DND-41 (cell line): ENCODE measurements at places on chromosomes 3 and 15.

- DNase-seq, result no peak
These were observed 91.9 kb downstream of the MB21D2 start for GRCh38 chr3:192825657-192826200.

DNA sequence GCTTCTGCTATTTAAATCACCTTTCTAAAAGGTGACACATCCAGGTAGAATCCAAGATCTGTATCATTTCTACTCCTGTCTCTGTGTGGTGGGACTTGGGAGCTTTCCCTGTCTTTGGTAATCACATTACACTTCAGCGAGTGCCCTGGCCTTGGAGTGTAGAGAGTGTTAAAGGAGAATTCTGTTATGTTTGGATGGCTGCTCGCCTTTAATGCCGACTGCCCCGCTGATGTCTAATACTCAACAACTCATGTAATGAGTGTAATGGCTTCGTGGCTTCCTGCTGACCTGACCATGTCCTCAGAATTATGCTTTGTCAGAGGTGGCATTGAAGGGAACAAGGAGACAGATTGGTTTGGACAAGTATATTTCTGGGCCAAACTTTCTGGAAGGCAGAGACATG, 66.3 kb upstream of the LRTM1 start:
- no peak for DNase-seq

GRCh38 chr3:157871838-157872460, 234.3 kb downstream of the SHOX2 start:
- DNase-seq, result no peak

GRCh38 chr3:20185331-20185678, 701 bp downstream of the SGO1 start:
- DNase-seq, result peak; percentile 39

GRCh38 chr3:97301114-97301513, 463.4 kb upstream of the ARL6 start:
- no peak for DNase-seq

DNA sequence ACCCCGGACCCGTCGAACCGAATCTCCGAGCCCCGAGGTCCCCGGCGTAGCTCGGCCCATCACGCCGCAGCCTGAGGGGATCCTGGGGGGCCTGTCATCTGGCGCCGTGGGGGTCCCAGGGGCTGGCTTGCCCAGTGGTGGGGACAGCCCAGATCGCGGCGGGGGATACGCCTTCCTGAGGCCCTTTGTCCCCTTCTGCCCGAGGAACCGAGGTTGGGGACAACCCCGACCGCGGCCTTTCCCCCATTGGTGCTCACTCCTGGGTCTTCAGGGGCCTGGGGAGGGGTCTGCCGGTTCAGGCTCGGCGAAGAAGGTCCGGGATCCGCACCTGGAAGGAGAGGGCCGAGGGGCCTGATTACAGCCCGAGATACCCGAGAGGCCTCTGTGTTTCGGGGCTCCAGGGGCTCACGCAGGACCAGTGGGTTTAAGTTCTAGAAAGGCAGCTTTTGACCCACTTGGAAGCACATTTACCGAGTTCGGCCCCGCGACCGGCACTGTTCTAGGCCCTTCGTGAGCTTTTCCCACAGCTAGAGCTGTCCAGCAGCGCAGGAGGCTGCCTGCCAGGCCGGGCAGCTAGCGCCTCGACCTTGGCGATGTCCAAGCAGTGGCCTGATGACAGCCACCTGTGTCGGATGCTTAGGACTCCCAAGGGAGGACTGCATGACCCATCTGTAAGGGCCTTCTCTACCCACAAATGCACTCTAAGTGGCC, 504 bp downstream of the ABHD2 start:
- no peak for DNase-seq

DNA sequence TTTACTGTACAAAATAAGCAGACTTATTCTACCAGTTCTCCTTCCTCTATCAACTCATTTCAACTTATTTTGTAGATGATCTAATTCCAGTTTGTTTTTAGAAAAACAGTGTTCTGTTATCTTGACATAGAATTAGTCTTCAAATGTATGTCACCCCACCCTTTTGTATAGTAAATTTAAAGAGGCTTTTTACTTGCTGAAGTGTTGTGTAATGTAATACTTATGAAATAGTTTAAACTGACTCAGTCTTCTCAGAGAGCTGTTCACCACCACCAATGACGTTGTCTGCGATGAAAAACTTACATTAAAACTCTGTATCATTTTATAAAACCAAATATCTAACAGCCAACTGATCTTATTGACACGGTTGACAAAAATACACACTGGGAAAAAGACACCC, 82.9 kb downstream of the RAP2B start:
- DNase-seq, result no peak

GRCh38 chr15:46589088-46589487, 954.3 kb downstream of the SQOR start:
- no peak for DNase-seq

DNA sequence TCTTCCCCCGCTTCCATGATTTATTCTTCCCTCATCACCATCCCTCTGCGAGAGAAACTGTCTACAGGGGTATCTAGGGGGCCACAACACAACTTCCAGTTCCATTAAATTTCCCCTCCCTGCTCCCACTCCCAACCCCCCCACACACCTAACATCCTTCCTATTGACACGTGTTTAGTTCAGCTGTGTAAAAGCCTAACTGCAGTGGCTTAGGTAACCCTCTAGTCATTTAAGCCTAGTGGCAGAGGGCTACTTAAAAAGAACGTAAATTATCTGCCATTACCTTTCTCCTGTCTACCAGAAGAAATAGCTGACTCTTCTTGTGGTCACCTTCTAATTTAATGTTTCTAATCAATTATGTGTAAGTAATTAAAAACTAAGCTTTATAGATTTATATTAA, 56.3 kb downstream of the ZNF148 start:
- DNase-seq, result no peak

DNA sequence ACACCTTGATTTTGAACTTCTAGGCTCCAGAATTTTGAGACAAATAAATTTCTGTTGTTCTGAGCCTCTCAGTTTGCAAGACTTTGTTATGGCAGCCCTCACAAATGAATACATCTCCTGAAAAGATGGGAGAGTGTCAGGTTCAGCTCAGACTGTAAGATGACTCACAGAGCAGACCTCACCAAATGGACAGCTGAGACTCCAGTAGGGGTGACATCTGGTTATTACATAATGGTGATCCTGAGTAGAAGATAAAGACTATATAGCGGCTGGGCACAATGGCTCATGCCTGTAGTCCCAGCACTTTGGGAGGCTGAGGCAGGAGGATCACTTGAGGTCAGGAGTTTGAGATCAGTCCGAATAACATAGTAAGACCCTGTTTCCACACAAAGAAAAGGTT, 26.2 kb upstream of the MTMR14 start:
- DNase-seq, result no peak

- DNase-seq, result no peak
These were observed 17.0 kb upstream of the CCNL1 start for GRCh38 chr3:157176934-157177333.

DNA sequence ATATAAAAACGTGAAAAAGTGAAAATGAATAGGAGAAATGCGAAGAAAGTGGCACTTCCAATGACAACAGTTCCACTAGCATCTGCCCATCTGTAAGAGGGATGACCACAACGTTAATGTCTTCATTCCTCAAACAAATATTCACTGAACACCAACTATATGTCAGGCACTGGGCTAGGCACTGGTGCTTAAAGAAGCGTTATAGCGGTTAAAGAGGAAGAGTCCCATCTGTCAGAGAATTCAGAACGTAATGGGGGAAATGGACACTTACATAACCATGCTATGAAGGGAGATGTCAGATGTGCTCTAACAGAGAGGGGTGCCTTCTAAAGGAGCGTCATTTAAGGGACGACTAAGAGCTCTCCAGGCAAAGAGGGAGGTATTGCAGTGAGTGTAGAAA, 8.2 kb downstream of the RUBCN start:
- DNase-seq, result no peak

GRCh38 chr15:70531576-70531975, 231.8 kb downstream of the UACA start:
- no peak for DNase-seq

GRCh38 chr3:20669184-20669583, 483.2 kb upstream of the SGO1 start:
- DNase-seq, result no peak

DNA sequence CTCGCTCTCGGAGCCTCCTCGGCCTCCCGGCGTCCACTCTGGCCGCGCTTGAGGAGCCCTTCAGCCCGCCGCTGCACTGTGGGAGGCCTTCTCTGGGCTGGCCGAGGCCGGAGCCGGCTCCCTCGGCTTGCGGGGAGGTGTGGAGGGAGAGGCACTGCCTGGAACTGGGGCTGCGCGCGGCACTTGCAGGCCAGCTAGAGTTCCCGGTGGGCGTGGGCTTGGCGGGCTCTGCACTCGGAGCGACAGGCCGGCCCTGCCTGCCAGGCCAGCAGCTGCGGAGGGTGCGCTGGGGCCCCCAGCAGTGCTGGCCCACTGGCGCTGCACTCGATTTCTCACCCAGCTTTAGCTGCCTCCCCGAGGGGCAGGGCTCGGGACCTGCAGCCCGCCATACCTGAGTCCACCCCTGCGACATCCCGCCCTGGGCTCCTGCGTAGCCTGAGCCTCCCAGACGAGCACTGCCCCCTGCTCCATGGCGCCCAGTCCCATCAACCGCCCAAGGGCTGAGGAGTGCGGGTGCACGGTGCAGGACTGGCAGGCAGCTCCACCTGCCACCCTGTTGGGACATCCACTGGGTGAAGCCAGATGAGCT, 765.0 kb downstream of the IGSF11 start:
- no peak for DNase-seq

- no peak for DNase-seq
These were observed 2.6 kb upstream of the XYLB start for GRCh38 chr3:38343797-38344594.

DNA sequence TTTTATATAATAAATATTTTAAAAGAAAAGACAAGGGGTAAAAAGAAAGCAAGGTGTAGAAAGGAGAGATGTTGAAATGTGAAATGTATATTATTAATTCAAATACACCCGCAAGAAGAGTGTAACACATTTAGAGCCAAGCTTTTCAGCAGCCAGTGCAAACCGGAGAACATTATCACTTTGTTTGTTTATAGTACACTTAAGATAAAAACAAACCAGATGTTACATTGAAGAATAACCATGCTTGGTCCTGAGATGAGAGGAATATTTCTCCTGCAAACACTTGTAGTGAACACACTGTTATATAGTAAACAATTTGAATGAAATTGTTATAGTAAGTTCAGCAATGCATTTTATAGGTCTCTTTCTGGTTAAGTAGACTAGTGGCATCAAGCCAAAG, 1441.5 kb downstream of the OTOL1 start:
- no peak for DNase-seq

GRCh38 chr3:122315619-122316018, 9.4 kb upstream of the CSTA start:
- DNase-seq, result no peak

- DNase-seq, result no peak
These were observed 172.6 kb downstream of the FMN1 start for GRCh38 chr15:33021806-33022389.

GRCh38 chr3:72043204-72044133, 258.5 kb upstream of the PROK2 start:
- no peak for DNase-seq

- no peak for DNase-seq
These were observed 35.9 kb downstream of the SAXO2 start for GRCh38 chr15:82298520-82298919.

DNA sequence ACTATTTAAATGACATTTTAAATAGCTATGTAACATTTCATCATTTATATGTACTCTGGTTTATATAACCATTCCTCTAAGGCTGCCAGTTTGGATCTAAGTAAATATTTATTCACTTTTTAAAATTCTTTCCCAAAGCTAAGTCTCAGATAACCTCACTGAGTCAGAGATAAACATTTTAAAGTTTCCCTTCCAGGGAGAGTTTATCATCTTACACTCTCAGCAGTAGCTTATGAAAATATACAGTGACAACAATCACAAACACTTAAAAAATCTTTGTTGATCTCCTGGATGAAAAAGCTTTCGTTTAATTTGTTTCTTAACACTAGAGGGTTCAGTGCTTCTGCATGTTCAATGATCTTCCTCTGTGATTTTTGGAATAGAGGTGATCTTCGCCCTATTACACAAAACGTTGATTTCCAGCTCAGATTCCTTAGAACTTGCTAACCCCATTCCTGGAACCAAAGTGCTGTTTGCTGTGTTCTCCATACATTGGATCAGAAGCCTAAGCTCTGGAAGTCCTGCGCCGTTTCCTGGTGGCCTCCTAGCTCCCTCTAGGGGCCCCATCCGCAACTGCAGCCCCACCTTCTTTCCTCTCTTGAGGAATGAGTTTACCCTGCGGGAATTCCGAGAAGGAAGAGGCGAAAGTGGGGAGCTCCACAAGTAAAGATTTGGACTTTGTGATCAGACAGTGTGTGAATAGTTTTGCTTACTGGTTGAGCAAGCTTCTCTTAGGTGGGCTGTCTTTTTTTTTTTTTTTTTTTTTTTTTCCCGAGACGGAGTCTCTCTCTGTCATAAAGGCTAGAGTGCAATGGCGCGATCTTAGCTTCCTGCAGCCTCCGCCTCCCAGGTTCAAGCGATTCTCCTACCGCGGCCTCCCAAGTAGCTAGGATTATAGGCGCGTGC, 29.3 kb upstream of the SACM1L start:
- peak; percentile 47 for DNase-seq

DNA sequence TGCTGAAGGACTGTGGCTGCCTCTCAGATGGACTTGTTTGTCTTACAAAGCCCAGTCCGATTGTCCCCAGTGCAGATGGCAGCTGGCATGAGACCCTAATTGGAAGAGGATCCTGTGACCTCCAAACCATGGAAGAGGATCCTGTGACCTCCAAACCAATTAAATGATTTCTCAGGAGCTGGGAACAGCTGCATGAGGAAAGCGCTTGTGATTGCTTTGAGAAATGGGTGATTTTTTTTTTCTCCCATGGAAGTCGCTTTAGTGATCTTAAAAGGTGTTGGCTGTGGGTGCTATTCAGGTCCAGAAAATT, 68.4 kb upstream of the LARS2 start:
- no peak for DNase-seq

GRCh38 chr3:139522421-139522820, 17.1 kb downstream of the RBP1 start:
- DNase-seq, result no peak

GRCh38 chr15:25059698-25060471, 105.1 kb downstream of the SNRPN start:
- peak; percentile 1 for DNase-seq

GRCh38 chr15:41882689-41883483, 11.0 kb downstream of the SPTBN5 start:
- DNase-seq, result peak; percentile 8

- DNase-seq, result no peak
These were observed 263.3 kb downstream of the ABHD5 start for GRCh38 chr3:43953814-43954692.

- no peak for DNase-seq
These were observed 343.9 kb upstream of the TPM1 start for GRCh38 chr15:62698646-62699045.

GRCh38 chr15:47516972-47517371, 200.3 kb upstream of the SEMA6D start:
- no peak for DNase-seq

GRCh38 chr3:139132976-139133375, 88.3 kb upstream of the PRR23C start:
- DNase-seq, result no peak

- peak; percentile 38 for DNase-seq
These were observed 500.7 kb downstream of the FOXP1 start for GRCh38 chr3:71082833-71083232.
